Activated effector memory CD4-positive, alpha-beta T cell treated with Interleukin-2 at 50 U/mL for 16 hours (primary cell): ENCODE measurements at places on chromosomes 13 and 19.
A peak's percentile ranks its signal among the peaks of the same experiment; 100 is the strongest.

- DNase-seq, result no peak
Measured at GRCh38 chr19:43675269-43675879, 5.4 kb upstream of the PLAUR start.

- no peak for DNase-seq
Measured at GRCh38 chr19:16791942-16792341, 37.3 kb upstream of the SIN3B start.

GRCh38 chr19:51440846-51441409 lies 17.3 kb downstream of the SIGLEC8 start:
- DNase-seq, result peak; percentile 7

DNA sequence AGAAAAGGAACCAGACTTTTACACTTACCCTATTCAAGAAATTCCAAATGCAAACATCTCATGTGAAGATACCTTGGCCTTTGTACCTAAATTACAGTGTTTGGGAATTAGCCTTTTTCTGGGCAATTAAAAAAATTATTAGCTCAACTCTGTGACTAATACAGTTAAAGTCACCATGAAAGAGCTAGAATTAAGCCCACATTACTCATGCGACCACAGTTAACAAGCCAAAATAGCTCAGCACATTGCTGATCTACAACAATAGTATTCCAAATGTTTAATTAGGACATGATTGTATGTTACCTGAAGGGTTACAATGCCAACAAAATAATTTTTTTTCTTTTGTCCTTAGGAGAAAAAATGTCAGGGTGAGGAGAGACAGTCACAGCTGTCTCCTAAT lies 263.6 kb upstream of the GPC6 start:
- no peak for DNase-seq

GRCh38 chr13:40656358-40656757 lies 10.1 kb downstream of the FOXO1 start:
- DNase-seq, result no peak

DNA sequence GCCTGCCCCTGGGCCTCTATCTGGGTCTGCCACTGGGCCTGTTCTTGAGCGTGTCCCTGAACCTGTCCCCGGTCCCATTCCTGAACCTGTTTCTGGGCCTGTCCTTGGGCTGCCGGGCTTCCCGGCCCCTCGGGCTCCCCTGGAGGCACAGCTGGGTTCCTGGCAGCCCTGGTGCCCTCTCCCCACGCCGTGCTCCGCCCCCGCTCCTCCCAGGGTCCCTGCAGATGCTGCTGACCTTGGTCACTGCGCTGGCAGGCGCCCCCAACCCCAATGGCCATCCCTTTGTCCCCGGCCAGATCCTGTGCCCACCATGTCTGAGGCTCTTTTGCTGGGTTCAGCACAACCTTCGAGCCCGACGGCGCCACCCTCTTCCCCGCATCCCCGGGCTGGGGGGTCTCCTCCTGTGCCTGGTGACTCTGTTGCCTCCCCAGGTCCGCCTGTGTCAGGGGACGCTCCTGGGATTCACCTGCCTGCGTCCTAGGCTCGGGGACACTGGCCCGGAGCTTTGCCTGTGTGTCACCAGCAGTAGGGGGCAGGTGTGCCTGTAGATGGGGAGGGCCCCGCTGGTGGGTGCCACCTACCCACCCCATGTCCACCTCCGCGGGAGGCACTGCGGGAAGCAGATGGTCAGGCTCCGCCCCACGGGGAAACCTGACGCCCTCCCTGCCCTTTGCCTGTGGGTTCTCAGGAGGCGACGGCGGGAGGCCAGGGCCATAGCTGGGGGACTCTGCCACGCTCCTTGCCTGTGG lies 41.0 kb upstream of the GRTP1 start:
- DNase-seq, result no peak

- DNase-seq, result no peak
Measured at GRCh38 chr19:56360841-56361240, 32.5 kb downstream of the ZNF582 start.

DNA sequence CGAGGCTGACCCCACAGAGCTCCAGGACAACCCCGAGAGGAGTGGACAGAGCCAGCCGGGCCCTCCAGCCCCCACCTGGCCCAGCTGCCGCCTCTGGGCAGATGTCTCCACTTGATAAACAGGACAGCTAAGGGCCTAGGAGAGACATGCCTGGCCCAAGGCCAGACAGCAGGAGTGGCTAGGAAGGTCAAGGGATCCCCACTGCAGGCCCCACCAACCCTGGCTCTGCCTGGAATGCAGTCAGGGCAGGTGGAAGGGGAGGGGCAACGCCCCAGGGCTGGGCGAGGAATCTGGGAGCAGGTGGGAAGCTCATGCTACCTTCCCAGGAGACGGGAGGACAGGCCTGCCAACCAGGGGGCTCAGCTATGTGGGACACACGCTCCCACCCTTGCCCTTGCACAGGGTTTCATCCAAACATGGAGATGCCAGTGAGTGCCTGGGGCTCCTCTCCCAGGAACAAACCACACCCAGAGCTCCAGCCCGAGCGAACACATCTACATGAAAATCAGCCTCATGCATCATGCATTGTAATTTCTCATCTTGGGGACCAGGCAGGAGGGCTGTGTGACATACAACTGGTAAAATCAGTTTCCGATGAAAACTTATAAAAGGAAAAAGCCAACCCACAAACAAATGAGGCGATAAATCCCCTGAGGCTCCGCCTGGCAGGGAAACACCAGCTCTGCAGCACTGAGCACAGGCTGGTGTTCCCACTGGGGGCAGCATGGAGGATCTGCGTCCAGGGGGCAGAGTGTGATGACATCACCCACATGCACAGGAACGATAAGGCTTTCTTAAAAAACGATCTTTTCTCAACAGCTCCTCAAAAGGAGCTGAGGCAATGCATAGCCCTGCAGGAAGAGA lies 25.0 kb downstream of the SH3GL1 start:
- DNase-seq, result no peak

DNA sequence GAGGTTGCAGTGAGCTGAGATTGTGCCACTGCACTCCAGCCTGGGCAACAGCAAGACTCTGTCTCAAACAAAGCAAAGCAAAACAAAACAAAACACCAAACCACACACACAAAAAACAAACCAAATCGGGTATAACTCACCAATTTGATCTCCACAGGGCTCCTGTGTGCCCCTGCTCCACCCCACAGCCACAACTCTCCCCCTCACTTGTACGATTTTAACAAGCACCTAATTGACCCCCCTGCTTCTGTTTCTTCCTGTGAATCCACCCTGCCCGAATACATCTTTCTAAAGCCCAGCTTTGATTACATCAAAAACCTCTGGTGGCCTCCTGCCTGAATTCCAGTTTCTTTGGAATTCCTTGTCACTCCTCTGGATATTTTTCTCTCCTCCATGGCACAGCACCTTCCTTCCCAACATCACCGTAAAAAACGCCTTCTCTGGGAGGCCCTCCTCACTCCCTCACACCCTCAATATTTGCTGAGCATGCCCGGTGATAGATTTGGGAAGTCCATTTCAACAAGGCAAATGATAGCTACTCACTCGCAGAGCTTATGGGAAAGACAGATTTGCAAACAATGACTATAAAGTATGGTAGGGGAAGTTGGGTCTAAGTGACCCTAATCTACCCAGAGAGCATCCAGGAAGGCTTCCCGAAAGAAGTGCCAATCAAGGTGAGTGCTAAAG lies 11.6 kb upstream of the RANBP3 start:
- no peak for DNase-seq

- no peak for DNase-seq
Measured at GRCh38 chr19:6532244-6532999, 1.6 kb downstream of the TNFSF9 start.

DNA sequence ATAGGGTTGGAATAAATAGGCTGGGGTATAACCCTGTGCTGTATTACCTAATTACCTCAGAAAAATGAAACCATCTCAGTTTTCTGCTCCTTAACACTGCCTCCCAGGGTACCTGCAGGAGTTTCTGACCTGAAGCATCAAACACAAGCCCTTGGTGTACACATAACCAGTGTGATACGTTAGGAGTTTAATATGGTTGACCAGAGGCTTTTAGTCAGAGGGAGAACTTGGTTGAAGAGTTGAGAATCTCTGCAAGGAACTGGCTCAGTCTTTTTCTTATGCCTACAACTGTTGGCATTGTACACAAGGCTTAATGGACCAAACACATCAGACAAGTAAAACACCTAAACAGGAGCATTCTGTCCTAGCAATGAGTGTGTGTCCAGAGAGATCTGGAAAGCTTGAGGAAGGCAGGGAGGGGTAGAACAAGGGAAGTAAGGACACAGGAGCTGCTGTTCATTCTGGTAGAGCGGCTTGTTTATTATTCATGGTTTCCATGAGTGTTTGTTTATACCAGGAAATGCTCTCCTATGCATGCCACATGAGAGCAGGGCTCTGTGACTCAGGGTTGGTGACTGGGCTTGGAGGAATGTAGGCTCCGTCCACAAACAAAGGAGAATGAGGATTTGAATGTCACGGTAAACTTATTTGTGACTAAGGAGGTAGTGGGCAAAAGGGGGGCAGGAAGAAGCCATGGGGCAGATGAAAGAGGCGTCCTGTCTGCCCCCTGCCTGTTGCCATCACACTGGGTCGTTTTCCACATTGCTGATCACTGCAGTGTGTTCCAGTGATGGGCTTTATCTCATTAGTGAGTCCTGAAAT lies 11.9 kb upstream of the SPATA13 start:
- no peak for DNase-seq

- DNase-seq, result no peak
Measured at GRCh38 chr13:112708560-112709240, 18.9 kb downstream of the ATP11A start.

DNA sequence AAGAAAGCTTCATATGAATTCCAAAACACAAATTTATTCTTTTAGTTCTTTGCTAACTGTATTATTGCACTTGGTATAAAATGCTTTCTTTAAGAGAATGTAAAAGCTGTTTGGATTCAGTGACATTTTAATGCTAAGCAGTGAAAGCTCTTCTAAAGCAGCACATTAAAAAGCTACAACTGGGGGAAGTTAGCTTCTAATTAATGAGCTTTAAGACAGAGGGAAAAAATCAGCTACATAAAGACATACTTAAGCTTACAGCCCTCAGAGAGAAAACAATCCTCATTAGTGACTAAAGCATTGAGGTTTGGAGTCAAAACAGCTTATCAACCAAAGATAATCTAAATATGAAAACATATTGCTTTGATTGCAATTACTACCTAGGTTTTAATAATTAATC lies 1222.2 kb upstream of the SPRY2 start:
- DNase-seq, result no peak

GRCh38 chr13:44622708-44623107 lies 46.6 kb upstream of the TSC22D1 start:
- DNase-seq, result no peak

GRCh38 chr19:12939975-12940423 lies 1.6 kb downstream of the CALR start:
- no peak for DNase-seq

DNA sequence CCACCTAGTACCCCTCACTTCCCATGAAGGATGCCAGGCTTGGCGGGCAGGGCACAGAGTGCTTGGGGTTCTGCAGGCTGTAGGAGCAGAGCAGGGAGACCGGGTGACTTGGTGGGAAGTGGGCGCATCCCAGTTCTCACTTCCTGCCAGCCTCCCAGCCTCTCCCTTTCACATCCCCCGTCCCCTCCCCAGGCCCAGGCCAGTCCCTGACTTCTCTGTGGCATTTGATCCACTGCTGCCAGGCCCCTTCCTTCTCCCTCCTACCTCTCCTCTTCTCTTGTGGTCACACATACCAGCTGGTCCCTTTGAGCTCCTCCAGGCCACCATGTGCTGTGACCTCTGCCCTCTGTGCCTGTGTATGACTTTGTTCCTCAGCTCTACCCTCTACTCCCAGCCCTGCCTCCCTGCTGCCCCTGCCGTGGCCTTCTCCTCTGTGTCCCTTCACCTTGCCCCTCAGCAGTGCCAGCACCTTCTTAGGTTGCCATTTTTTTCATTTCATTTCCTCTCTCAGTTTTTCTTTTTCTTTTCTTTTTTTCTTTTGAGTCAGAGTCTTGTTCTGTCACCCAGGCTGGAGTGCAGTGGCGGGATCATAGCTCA lies 19.5 kb downstream of the MYO1F start:
- no peak for DNase-seq

DNA sequence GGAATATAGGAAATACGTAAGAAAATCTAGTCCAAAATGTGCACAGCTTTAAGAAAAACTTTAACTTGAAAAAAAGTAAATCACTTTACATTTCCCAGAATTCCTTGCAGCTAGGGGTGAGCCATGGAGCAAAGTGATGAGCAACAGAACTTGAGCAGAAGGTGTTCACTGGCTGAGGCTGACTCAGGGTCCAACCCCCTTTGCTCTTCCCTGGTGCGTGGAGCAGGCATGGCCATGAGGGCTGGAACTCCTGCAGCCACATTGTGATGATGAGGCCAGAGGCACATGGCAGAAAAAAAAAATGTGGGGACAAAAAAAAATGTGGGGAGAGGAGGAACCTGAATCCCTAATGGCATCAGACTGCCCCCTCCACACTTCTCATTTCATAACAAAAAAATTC lies 9.9 kb upstream of the PLA2G4C start:
- DNase-seq, result no peak

DNA sequence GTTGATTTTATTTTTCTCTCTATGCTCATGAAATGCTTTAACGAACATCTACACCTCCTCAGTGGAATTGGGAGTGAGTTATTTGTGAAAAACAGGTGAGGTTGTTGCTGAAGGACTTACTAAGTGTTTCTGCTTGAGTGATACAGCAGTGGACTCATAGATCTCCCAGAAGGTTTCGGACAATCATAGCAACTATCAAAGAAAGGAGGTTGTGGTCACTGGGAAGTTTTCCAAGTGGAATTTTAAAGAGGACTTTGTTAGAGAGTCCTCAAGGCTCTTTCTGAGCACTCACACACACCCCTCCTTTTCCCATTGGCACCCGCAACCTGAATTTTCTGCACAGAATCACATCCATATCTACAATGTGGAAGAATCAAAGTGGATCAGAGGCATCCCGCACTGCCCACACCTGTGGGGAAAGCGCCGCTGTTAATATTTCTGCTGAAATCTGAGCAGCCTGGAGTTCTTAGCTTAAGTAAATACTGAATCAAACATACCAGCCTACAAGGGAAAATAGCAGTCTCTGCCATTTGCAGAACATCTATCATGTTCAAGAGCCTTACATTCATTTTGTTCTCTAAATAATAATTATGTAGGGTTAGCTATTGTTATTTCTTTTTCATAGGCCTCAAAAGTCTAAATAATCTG lies 719.4 kb downstream of the DIAPH3 start:
- DNase-seq, result no peak

GRCh38 chr13:112443995-112444311 lies 67.8 kb downstream of the SPACA7 start:
- DNase-seq, result no peak

GRCh38 chr19:50255115-50255514 lies 51.7 kb downstream of the MYH14 start:
- DNase-seq, result no peak

- DNase-seq, result no peak
Measured at GRCh38 chr13:73288596-73288995, 229.8 kb downstream of the KLF5 start.

GRCh38 chr13:38730332-38730731 lies 43.5 kb downstream of the FREM2 start:
- DNase-seq, result no peak

GRCh38 chr19:18701250-18701608 lies 17.7 kb downstream of the CRTC1 start:
- no peak for DNase-seq

DNA sequence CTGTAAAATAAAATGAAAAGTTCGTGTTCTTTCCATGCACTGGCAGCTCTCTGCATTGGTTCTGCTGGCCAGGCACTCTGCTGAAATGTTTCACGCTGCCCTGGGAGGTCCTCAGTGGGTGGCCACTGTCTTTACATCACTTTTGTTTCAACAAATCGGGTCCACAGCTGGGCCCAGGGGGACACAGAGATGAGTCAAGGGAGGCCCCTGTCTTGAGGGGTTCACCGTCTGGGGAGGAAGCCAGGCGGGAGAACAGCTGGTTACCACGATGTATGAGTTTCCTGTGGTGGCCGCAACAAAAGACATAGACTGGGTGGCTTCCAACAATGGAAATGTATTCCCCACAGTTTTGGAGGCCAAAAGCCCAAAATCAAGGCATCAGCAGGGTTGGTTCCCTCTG lies 5.1 kb upstream of the KLF2 start:
- DNase-seq, result no peak
